SJSA1 (cell line): ENCODE measurements at places on chromosomes 6 and 20. TPM values are rescaled to one million over a fixed set of nuclear protein-coding genes. Genes with fewer than 3 reads are reported as not detected.

GRCh38 chr6:31717499-31718222, 2.5 kb downstream of the LY6G6D start:
- no peaks in the 10 kb centered on the region for H3K27me3 ChIP-seq
- H3K4me3 ChIP-seq, result no peak overlapping the region
- no peak overlapping the region for H3K27ac ChIP-seq
- H3K36me3 ChIP-seq, result no peaks in the 10 kb centered on the region
- H3K4me1 ChIP-seq, result peaks cover 3% of the 10 kb centered on the region; the same call in 1 of the 2 replicates
- DNase-seq, result no peak

DNA sequence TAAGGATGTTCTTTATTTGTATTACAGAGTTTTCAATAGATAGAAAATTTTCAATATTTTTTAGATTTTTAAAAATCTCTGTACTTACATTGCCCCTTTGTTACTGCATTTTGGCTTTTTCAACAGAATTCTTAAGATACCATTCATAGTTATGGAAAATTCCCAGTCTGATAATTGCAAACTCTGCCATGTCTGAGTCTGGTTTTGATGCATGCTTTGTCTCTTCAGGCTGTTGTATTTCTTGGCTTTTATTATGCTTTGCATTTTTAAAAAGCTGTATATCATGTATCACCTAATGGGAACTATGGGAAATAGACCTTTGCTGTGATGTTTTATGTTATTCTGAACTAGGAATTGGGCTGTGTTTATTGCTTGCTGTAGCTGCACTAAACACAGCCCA, 898.9 kb upstream of the ADGRB3 start:
- H3K27ac ChIP-seq, result no peak overlapping the region
- no peak overlapping the region for H3K4me3 ChIP-seq
- no peaks in the 10 kb centered on the region for H3K36me3 ChIP-seq
- no peaks in the 10 kb centered on the region for H3K4me1 ChIP-seq
- DNase-seq, result no peak

- H3K27me3 ChIP-seq, result no peaks in the 10 kb centered on the region
- no peak overlapping the region for H3K4me3 ChIP-seq
- no peaks in the 10 kb centered on the region for H3K36me3 ChIP-seq
- H3K27ac ChIP-seq, result no peak overlapping the region
- DNase-seq, result no peak
- H3K4me1 ChIP-seq, result no peaks in the 10 kb centered on the region
Observed at GRCh38 chr6:124941259-124941658, 21.0 kb upstream of the RNF217 start.

GRCh38 chr6:7672066-7673062, 53.5 kb upstream of the BMP6 start:
- H3K4me3 ChIP-seq, result peak overlapping the region; percentile 9
- H3K36me3 ChIP-seq, result no peaks in the 10 kb centered on the region
- no peak overlapping the region for H3K27ac ChIP-seq

- no peak for DNase-seq
- H3K36me3 ChIP-seq, result no peaks in the 10 kb centered on the region; the same call in 1 of the 2 replicates
- H3K27ac ChIP-seq, result no peak overlapping the region
- no peaks in the 10 kb centered on the region for H3K27me3 ChIP-seq
Observed at GRCh38 chr20:48040491-48040890, 255.2 kb upstream of the SULF2 start.

DNA sequence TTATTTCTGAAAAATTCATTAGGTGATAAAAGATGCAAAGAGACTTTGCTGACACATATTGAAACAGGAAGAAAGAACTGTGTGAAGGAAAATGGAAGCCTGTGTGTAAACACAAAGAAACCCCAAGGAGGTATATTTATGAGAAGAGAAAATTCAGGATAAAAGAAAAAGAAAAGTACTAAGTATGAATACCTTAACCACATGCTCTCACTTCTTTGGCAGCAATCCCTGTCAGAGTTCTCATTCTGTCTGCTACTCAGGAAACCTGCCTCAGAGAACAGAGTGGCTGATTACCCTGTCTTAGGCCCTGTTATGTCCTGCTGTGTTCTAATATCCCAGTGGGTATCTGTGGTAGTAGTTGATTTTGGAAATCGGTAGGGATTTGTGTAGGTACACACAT, 457.9 kb downstream of the TBC1D32 start:
- H3K36me3 ChIP-seq, result no peaks in the 10 kb centered on the region
- H3K4me3 ChIP-seq, result no peak overlapping the region
- no peak overlapping the region for H3K27ac ChIP-seq
- no peak for DNase-seq
- no peaks in the 10 kb centered on the region for H3K4me1 ChIP-seq
- no peaks in the 10 kb centered on the region for H3K27me3 ChIP-seq

- peak overlapping the region; percentile 33 for H3K4me3 ChIP-seq
- peak; percentile 85 for DNase-seq
- peaks cover 23% of the 10 kb centered on the region for H3K4me1 ChIP-seq
- H3K27ac ChIP-seq, result peak overlapping the region; percentile 86
Observed at GRCh38 chr6:31203345-31203979, 33.0 kb upstream of the POU5F1 start.

DNA sequence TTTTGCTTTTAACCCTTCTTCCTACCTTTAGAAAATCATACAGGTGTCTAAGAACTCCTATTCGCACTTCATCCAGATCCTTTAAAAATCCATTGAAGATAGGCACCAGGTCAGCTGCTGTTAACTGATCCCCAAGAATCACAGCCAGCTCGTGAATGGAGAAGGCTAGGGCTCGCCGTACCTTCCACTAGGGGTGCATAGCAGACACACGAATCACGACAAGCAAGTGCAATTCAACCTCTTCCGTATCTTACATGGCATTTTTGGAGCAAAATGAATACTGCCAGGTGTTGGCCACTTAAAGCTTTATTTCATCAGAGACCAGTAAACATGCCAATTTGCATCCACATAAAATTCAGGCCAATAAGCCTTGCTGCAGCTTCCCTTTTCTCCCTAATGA, 10.8 kb upstream of the ANKRD60 start:
- H3K4me1 ChIP-seq, result peaks cover 24% of the 10 kb centered on the region
- no peaks in the 10 kb centered on the region for H3K36me3 ChIP-seq
- DNase-seq, result no peak
- peaks cover 13% of the 10 kb centered on the region for H3K27me3 ChIP-seq

DNA sequence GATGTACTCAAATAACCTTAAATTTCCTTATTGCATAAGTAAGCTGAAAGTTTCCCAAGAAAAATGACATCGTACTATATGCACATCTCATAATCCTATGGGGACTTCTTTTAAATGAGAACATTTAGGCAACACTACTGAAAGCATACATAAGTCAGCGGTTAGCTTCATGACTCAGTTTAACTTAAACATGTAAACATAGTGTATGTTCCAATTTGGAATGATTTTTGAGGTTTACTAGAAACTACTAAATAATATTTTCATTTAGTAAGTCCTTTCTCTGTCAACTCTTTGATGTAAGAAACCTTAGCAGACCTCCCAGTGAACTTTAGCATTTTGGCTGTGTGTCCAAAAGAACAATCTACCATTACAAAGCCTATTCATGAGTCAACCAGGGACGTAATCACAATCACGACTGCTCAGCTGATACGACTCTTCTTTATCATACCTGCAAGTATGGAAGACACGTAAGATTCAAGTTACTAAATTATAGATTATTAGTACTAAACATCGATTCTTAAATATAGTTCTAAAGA, 19.3 kb downstream of the HIVEP2 start:
- H3K27ac ChIP-seq, result peak overlapping the region; percentile 95; the same call in 1 of the 2 replicates
- H3K4me3 ChIP-seq, result no peak overlapping the region
- DNase-seq, result no peak
- no peaks in the 10 kb centered on the region for H3K27me3 ChIP-seq
- H3K4me1 ChIP-seq, result peaks cover 24% of the 10 kb centered on the region

DNA sequence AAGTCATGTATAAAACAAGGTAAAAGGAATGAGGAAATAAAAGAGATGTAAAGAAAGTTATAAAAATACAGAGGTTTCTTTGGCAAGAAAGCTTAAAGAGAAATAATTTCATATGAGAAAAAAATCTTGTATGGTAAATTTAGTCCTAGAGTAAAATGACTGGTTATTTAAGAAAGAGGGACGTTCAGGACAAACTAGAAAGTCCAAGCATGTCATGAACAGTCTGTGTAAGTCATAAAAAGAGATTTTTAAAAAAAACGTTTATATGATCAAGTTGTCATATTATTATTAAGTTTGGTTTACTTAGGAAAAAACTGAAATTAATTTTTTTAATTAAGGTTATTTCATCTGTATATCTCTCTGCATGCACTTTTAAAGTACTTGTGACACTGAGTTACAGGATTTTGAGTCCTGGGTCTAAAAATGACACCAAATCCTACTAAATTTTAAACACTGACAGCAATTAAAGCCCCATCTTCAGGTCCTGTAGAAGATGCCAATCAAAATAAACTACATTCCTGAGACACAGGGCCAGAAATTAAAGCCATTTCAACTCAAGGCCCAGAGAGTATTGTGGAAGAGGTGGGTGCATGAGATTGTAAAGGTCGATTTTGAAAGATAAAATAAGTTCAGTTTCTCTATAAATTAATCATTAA, 62.4 kb downstream of the AGPAT4 start:
- H3K36me3 ChIP-seq, result no peaks in the 10 kb centered on the region
- H3K4me1 ChIP-seq, result peaks cover 18% of the 10 kb centered on the region
- no peak overlapping the region for H3K4me3 ChIP-seq
- H3K27ac ChIP-seq, result no peak overlapping the region
- DNase-seq, result no peak

- H3K4me3 ChIP-seq, result peak overlapping the region; percentile 90
- H3K27ac ChIP-seq, result no peak overlapping the region; the same call in 1 of the 2 replicates
- peaks cover 4% of the 10 kb centered on the region for H3K36me3 ChIP-seq
- H3K27me3 ChIP-seq, result no peaks in the 10 kb centered on the region
- peaks cover 32% of the 10 kb centered on the region for H3K4me1 ChIP-seq
Observed at GRCh38 chr6:53795340-53795701, 516 bp downstream of the LRRC1 start.

The SIRPD gene
- not detected in 2 replicates for total RNA-seq

The MAP7 gene
- total RNA-seq, result 0.11 TPM in 1 of 2 replicates, not detected in the other

The ANKS1A gene
- 8.1 and 10.9 TPM in 2 replicates for total RNA-seq

The TOX2 gene
- total RNA-seq, result 6.2 TPM in 2 replicates

The LBP gene
- not detected in 2 replicates for total RNA-seq
